ENCODE measurements at places on chromosomes 2 and 18.

- no peak for DNase-seq
Measured at GRCh38 chr2:8380566-8380965, 301.3 kb upstream of the ID2 start.

GRCh38 chr2:152336854-152337510 is 2.0 kb downstream of the FMNL2 start:
- no peak for DNase-seq

- no peak for DNase-seq
Measured at GRCh38 chr2:234071664-234072063, 21.2 kb downstream of the SPP2 start.

DNA sequence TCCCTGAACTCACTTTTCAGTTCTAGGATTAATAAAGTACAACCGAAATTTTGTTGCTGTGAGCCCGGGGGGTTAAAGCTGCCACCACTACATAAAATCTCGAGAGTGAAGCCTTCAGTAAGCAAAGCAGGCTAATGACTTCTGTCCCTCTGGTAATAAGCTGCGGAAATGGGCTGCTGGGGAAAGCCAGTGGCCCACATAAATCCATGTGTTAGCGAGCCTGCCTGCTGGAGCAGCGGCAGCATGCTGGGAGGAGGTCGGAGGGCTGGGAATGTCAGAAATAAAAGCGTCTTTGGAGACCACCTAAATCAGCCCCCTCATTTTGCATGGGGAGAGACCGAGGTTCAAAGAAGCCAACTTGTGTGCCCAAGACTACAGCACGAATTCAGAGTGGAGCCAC is 371.7 kb downstream of the TNS1 start:
- DNase-seq = no peak

GRCh38 chr2:39433586-39434195 is 3.4 kb downstream of the MAP4K3 start:
- DNase-seq = no peak

GRCh38 chr2:119086327-119086726 is 72.2 kb downstream of the C1QL2 start:
- no peak for DNase-seq

DNA sequence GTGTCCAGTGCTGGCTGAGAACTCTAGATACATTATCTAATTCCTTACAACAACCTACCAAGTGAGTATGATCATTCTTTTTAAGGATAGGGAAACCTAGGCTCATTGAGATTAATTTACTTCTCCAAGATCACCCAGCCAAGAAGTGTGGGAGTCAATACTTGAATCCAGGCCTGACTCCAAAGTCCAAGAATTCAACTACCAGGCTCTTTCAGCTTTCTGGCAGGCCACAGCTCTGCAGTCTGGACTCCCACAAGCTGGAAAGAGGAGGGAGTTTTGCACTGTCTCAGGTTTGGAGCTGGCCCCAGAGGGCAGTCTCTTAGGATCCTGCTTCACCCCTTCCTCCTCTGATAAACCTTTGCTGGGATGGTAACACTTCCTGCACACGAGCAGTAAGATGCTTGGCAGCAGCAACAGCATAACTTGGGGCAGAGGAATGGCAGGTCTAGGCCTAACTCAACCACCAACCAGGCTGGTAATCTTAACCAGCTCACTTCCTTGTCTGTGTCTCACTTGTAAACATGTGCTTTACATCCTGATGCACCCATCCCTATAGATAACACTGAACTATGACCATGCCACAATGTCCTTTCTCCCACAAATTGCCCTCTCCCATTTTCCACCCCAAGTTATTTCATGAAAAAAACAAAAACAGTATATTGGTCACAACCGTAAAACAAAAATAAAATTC is 111.1 kb upstream of the ACAA2 start:
- no peak for DNase-seq

- no peak for DNase-seq
Measured at GRCh38 chr18:55592572-55592971, 4.6 kb upstream of the TCF4 start.

DNA sequence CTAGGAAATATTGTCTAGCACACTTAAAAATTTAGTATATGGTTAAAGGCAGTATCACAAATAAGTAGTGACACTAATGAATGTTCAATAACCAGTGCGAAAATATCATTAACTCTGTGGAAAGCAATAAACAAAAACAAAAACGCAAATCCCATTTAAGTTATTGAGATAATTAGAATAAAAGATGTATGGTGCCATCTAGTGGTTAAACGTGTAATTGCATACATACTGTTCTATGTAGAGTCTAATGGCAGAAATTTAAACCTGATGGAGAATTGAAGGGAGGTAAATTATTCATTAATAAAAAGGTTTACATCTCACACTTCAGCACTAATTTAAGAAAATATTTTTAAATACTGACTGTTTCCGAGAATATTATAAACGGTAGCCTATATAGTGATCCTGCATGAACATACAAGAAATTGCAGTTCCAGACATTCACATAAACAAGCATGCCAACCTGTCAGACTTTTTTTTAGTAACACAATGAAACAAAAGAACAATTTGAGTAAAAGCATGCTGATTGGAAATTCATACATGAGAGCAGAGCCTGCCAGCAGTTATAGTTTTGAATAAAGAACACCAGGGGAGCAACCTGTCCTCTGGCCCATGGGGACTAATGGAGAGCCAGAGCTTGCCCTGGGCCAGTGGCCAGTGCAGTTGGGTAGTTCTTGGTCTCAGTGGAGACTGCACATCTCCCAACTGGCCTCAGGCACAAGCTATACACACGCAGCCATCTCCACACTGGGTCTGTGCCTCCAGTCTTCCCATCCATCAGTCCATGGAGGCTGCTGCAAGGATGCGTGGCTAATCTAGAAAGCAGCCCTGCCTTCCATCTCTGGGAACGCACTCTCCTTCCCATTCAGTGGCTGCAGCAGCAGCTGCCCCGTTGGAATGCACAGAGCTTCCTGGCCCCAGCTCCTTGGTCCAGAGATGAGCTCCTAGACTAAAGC is 28.0 kb downstream of the GCG start:
- DNase-seq = no peak

DNA sequence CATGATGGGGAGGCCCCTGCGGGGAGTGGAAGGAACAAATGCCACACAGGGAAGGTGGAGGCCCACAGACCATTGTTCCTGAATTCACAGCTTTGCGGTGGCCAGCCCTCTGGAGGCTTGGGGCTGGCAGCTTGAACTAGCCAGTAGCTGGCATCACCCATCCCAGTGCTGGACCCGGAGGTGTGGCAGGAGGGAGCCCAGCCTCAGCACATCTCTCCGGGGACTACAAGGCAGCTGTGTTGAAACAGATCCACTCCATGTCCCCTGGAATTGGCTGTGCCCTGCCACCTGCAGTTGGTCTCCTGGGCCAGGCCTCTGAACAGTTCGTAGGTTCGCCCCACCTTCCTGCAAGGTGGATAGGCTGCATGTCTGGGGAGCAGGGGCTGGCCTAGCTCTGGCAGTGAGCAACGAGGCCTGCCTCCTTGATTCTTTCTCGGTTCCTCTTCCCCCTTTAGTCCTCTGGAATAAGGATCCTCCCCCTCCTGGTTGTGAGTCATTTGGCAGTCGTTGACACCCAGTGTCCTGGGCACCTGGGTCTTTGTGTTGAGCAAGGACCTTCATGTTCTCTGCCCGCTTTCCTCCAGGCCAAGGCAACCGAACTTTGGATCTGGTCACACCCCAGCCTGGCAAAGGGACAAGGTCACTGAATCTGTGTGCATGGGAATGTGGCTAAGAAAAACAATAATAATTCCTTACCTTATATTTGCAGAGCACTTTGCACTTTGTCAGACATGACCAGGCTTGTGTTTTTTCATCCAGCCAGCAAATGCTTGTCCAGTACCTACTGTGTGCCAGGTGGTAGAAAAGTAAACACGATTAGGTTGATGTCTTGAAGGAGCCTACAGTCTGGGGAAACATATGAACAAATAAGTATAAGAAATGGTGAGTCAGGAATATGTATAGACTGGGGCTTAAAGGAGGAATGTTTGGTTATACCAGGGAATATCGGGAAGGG is 55.0 kb upstream of the MCFD2 start:
- DNase-seq = no peak

GRCh38 chr18:28432339-28432738 is 255.4 kb upstream of the CDH2 start:
- no peak for DNase-seq

- DNase-seq = no peak
Measured at GRCh38 chr2:113266431-113266830, 12.3 kb downstream of the PAX8 start.

- no peak for DNase-seq
Measured at GRCh38 chr2:137333386-137334165, 568.2 kb downstream of the THSD7B start.

GRCh38 chr2:239468491-239469105 is 67.8 kb upstream of the HDAC4 start:
- DNase-seq = no peak

DNA sequence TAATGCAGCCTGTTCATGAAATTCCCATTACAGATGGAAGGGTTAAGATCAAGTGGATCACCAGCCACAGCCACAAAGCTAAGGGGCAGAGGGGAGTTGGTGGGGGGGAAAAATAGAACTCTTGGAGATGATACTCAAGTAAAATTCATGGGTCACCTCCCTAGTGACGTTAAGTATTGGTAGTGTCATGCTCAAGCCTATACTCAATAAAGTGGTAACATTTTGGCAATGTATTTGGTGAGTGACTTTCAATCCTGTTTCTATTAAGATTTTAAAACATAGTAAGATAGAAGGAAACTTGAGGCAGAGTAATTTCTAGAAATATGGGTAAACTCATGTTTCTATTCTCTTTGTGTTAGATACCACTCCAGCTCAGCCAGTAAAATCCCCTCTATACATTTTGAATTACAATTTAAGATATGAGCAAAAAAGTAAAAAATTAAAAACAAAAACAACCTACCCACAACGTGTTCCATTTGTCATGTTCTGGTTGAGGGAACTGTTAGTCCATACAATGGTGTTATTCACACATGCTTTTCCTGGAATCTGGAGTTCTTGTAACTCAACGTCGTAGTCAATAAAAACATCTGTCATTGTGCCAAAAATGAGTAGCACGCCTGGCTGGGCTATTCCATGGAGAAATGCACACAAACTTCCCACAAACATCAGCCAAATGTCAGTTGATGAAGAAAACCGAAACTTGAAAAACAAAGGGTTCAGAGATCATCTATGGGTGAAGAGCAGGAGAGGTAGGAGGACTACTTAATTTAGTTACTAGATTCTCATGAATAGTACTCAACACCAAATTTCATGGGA is 18.1 kb downstream of the ABCB11 start:
- no peak for DNase-seq

- DNase-seq = no peak
Measured at GRCh38 chr2:127579231-127579630, 43.7 kb downstream of the MYO7B start.

GRCh38 chr2:217988014-217988839 is 14.6 kb downstream of the TNS1 start:
- no peak for DNase-seq

DNA sequence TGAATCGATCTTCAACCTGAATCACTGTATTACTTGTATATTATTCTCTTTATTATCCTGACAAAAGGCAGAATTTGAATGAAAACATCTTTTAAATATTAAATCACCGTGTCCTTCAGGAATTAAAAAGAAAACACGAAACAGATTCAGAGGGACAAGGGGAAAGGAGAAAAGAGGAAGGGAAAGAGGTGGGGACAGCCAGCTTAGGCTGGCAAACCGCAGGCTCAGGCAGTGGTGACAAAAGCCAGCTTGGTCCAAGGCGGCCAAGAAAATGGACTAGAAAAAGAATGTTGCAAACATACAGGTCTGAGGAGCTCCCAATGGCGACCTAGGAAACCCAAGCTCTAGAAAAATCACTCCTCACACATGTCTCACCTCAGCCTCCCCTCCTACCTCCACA is 6.8 kb downstream of the B4GALT6 start:
- DNase-seq = no peak

- no peak for DNase-seq
Measured at GRCh38 chr2:239188536-239188935, 212.3 kb downstream of the HDAC4 start.

DNA sequence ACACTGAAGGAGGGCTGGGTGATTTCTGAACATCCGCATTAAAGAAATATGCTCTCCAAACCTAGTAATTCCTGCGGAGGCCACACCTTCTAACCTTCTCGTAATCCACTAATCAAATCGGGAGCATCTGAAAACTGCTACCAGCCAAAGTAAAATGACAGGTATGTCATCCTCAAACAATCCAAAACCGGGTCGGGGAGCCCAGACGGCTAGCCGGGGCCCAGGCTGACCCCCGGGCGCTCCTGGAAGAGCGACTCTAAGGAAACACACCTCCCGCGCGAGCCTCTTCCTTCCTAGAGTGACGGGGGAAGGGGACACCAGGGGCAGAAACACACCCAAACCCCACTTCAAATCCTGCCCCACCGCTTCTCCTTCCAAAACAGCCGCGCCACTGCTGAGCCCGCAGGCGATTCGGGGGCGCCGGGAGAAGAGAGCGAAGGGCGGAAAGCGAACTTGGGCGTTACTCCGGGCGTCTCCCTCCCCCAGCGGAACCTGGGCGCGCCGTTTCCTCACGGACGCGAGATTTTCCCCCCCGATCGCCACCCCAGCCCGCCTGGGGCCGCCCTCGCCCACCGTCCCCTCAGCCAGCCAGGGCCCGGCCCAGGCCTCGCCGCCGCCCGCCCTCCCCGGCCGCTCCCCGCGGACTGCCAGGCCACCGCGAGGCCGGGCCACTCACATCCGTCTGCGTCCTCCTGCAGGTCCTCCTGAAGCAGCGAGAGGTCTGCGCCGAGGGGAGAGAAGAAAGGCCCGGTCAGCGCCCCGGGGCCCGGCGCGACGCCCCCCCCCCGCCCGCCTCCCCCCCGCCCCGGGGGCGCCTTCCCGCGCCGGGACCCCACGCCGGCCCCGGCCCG is 584 bp downstream of the PPP4R1 start:
- no peak for DNase-seq

DNA sequence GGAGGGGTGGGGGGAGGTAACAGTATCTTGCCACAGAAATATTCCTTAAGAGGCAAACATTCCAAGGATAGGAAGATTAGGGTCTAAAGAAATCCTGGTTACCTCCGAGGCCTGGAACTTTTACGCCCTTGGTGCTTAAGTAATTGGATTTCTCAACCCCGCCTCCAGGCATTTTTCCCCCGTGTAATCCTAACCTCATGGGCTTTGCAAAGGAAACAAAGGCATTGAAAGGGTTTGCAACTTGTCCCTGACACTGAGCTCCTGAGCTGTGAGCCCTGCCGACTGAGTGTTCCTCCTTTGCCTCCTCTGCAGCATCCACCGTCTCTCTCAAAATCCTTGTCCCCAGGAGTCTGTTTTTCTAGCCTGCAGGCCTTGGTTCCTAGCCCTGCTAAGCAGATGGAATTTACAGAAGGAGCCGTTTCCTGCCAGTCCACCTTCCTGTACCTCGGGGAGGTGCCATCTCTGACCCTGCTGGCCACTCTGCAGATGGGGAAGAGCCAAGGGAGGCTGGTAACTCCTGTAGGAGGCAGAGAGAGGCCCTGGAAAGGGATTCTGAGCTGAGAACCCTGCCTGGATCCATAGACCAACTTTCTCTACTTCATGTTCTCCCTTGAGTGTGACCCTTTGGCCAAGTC is 24.2 kb downstream of the TET3 start:
- no peak for DNase-seq

DNA sequence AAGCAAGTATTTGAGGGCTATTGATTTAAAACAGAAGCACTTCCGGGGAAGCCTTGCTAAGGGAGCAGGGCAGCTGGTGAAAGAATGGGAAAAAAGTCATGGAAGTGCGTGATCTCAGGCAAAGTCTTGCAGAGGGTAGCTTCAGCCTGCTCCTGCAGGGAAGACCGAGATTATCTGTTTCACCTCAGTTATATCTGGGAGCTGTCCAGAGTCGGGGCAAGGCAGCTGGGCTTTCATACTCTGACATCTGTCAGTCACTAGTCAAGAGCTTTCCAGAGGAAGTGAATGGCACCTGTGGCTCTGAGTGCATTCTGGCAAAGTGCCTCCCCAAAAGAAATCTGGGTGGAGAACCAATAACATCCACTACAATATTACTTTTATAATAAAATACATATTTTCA is 8.7 kb downstream of the NXPH2 start:
- DNase-seq = no peak

All from stimulated activated CD4-positive, alpha-beta T cell treated with anti-CD3 and anti-CD28 coated beads, Interleukin-1b, Interleukin-23, amount 100 ng/mL, for 1 hour (primary cell).